SK-N-SH (cell line): ENCODE measurements at places on chromosomes 13 and 19. TPM values are rescaled to one million over a fixed set of nuclear protein-coding genes. Genes with fewer than 3 reads are reported as not detected.
A peak's percentile ranks its signal among the peaks of the same experiment; 100 is the strongest.

DNA sequence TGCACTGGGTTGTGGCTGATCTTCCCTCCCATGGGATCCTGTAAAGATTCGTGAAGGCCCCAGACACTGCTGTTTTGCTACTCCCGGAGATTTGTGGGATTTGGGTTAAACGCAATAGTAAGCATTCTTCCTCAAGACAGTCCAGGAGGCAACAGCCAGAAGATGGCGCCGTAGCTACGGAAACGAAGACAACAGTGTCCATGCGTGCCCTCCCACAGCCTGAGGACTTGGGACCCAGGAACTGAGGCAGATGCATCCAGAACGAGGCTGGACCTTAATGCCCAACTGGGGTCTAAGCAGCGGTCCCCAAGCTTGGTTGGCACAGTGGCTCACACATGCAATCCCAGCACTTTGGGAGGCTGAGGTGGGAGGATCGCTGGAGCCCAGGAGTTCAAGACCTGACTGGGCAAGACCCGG lies 57.6 kb upstream of the ZNF507 start:
- H3K27ac ChIP-seq, result no peak overlapping the region
- no peaks in the 10 kb centered on the region for H3K4me1 ChIP-seq
- no peaks in the 10 kb centered on the region for H3K27me3 ChIP-seq
- H3K36me3 ChIP-seq, result no peaks in the 10 kb centered on the region
- DNase-seq, result no peak

GRCh38 chr19:57887195-57887941 lies 1.5 kb downstream of the ZNF814 start:
- H3K4me3 ChIP-seq, result no peak overlapping the region
- H3K4me1 ChIP-seq, result no peaks in the 10 kb centered on the region
- no peaks in the 10 kb centered on the region for H3K36me3 ChIP-seq
- H3K27ac ChIP-seq, result no peak overlapping the region

GRCh38 chr13:28984825-28985224 lies 164.7 kb downstream of the MTUS2 start:
- DNase-seq, result no peak
- H3K4me3 ChIP-seq, result no peak overlapping the region
- peaks cover 6% of the 10 kb centered on the region; the same call in 1 of the 2 replicates for H3K27me3 ChIP-seq

- H3K27ac ChIP-seq, result no peak overlapping the region
- H3K36me3 ChIP-seq, result no peaks in the 10 kb centered on the region
- H3K4me1 ChIP-seq, result no peaks in the 10 kb centered on the region
Observed at GRCh38 chr13:98346904-98347636, 170.0 kb upstream of the RNF113B start.

- no peak for DNase-seq
- H3K27ac ChIP-seq, result no peak overlapping the region
- no peaks in the 10 kb centered on the region for H3K36me3 ChIP-seq
- peaks cover 82% of the 10 kb centered on the region for H3K27me3 ChIP-seq
- 0 out of 2 replicates have a peak overlapping the region, but pooled peaks have one; percentile 8 for H3K4me3 ChIP-seq
Observed at GRCh38 chr13:99959540-99960230, 11.9 kb downstream of the ZIC5 start.

DNA sequence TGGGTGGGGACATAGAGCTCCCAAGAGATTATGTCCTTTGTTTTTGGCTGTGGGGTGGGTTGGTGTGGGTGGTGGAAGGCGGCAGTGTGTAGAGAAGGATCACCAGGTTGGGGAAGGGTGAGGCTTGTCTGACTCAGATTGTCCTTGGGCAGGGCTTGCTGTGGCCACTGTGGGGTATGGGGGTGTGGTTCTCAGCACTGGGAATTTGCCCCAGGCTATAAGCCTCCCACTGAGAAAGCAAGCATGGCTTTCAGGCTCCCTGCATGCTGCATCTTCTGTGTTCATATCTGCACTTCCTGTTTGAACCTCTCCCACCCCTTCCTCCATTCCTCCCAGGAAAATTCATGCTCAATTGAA lies 34.9 kb downstream of the DNAJC15 start:
- peaks cover 12% of the 10 kb centered on the region; the same call in 1 of the 2 replicates for H3K4me1 ChIP-seq
- no peak overlapping the region for H3K27ac ChIP-seq
- no peak overlapping the region for H3K4me3 ChIP-seq
- H3K36me3 ChIP-seq, result no peaks in the 10 kb centered on the region
- no peaks in the 10 kb centered on the region for H3K27me3 ChIP-seq

GRCh38 chr13:78993792-78994191 lies 334.8 kb upstream of the OBI1 start:
- H3K36me3 ChIP-seq, result no peaks in the 10 kb centered on the region
- no peak for DNase-seq

- peaks cover 52% of the 10 kb centered on the region; the same call in 1 of the 2 replicates for H3K36me3 ChIP-seq
- peak overlapping the region; percentile 48; the same call in 1 of the 2 replicates for H3K27ac ChIP-seq
- no peak overlapping the region; the same call in 1 of the 2 replicates for H3K4me3 ChIP-seq
- H3K4me1 ChIP-seq, result no peaks in the 10 kb centered on the region
- peak; percentile 5 for DNase-seq
- H3K27me3 ChIP-seq, result no peaks in the 10 kb centered on the region
Observed at GRCh38 chr19:46610413-46610775, 9.3 kb downstream of the CALM3 start.

Gene GDF15
- 74.1 and 129 TPM in 2 replicates for polyA plus RNA-seq

- H3K4me3 ChIP-seq, result no peak overlapping the region
- no peak overlapping the region for H3K27ac ChIP-seq
- H3K4me1 ChIP-seq, result peaks cover 24% of the 10 kb centered on the region
- no peaks in the 10 kb centered on the region for H3K27me3 ChIP-seq
- DNase-seq, result no peak
Observed at GRCh38 chr13:40272776-40273139, 393.7 kb downstream of the FOXO1 start.
